CD4-positive, alpha-beta T cell treated with Interleukin-4 for 4 hours (primary cell): ENCODE measurements at places on chromosomes 11 and 22.

DNA sequence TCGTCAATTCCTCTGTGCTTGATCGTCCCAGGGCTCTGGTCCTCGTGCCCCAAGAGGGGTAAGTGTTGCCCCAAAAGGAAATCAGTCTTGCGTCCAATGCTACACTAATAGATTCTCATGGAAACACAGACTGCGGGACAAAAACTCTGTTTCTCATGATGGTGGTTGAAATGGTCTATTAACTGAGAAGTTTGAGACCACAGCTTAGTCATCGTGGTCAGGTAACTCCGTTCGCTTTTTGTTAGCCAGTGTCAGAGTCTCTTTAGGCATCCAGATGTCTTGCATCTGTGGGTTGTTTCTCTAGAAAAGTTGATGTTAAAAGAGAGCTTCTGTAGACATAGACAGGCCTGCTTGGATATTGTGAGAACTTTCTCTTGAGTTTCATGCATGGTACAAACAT is 104.6 kb upstream of the SORL1-AS1 start:
- DNase-seq = peak; percentile 48

GRCh38 chr11:73236854-73237253 is 18.8 kb downstream of the P2RY2 start:
- DNase-seq = no peak

DNA sequence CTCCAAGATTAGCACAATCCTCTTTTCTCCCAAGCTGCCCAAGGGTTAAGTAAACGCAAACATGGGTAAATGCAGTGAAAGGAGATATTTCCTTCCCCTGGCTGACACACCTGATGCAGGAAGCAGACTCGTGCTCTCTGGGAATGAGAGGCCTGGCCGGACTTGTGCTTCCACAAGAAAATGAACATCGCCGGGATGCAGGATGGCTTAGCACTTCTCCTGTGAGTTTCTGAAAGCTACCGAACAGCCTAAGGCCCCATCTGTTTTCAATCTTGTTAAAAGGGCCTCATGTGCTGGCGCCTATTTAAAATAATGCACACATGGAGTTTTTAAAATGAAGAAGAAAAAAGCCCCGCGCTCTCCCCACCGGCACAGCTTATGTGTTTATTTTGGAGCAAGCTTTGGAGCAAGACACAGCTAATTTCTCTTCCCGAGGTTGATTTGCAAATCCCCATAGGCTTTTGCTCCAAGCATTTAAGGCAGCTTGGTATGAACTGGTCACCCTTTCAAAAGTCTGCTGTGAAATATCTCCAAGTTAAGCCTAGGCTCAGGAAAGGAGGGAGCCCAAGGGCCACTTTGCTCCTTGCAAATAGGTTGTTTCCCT is 100.9 kb downstream of the SYN3 start:
- no peak for DNase-seq

DNA sequence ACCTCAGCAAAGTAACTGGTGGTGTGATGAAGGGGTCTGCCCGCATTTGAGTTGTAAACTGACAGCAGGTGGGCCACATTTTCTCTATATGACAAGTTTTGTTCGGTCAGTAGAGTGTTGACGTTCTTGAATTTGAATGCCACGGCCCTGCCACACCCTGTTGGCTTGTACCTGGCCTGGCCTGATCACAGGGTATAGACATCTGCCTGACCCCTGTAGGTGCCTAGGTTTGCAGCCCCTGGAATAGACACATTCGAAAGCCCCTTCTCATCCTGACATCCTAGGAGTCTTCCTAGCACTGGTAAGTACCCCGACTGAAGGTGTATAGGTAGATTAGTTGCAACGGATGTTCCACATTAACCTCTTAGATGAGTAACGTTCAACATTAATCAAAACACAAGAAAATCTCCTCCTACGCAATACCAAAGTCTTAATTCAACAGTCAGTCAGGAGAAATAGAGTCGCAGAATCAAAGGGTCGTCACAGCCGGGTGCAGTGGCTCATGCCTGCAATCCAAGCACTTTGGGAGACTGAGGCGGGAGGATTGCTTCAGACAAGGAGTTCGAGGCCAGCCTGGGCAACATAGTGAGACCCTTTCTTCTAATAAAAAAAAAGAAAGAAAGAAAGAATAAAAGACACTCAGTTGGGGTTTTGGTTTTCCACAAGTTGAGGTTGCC is 43.6 kb upstream of the CD5 start:
- no peak for DNase-seq

- DNase-seq = no peak
These were observed 1.5 kb downstream of the GALNT18 start for GRCh38 chr11:11620173-11620920.

DNA sequence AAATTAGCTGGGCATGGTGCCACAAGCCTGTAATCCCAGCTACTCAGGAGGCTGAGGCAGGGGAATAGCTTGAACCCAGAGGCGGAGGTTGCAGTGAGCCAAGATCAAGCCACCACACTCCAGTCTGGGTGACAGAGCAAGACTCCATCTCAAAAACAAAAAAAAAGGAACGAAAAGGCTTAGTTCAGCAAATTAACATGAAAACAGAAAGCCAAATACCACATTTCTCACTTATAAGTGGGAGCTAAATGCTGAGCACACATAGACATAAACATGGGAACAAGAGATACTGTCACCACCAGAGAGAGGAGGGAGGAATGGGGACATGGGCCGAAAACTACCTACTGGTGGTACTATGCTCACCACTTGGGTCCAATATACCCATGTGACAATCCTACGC is 38.6 kb downstream of the SCGB1A1 start:
- DNase-seq = no peak

DNA sequence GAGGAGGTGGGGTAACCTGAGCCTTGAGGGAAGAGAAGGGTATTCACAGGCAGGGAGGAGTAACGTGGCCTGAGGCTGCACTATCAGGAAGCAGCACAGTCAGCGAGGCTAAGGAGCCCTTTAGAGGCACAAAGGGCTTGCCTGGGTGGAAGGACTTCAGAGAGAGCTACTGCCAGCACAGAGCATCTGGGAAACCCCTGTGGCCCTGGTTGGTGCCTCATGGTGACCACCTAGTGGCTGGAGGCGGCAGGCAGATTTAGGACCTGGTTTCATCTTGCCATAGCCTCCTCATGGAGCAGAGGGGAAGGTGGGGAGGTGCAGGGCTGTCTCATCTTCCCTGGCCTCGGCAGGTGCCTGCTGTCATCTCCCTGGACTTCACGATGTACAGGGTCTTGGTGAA is 64.5 kb downstream of the MPPED1 start:
- no peak for DNase-seq

DNA sequence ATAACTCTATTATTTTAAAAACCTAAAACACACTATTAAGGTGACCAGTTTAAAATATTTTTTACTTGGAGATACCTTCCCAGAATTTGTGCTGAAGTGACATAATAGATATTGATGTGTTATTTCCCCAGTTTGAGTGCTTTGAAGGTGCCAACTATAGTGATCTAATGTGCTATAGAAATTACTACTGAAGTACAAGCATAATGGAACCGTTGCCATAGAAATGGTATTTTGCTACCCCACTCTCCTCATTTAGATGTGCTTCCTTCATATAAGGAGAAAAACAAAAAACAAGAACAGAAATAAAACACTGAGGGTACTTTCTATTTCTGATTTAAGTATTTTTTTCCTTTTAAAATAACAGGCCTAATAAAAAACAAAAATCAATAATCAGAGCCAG is 19.2 kb downstream of the DDI1 start:
- no peak for DNase-seq

DNA sequence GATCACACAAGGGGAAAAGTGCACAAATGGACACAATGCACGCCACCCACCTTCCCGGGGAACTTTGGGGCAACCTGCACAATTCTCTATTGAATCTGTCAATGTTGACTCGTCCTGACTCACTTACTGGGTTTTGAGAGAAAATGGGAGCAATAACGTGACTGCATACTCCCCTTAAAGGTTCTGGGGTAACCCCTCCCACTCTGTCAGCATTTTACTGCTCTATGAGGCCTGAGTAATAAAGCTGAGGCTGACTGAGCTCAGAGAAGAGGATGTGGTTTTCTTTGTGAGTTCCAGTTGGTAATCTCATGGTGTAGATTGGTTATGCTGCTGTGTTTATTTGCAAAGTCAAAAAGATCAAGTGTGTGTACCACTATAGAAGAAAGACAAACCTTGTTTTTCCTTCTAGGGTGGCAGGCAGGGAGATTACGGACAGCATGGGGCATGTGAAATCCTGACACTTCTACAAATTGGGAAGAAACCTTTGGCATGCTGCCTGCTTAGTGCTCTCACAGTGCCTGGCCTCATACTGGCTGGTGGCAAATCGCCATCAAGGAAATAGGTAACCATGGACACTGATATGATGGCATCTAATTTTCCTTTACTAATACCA is 16.1 kb upstream of the APOA1 start:
- peak; percentile 90 for DNase-seq

DNA sequence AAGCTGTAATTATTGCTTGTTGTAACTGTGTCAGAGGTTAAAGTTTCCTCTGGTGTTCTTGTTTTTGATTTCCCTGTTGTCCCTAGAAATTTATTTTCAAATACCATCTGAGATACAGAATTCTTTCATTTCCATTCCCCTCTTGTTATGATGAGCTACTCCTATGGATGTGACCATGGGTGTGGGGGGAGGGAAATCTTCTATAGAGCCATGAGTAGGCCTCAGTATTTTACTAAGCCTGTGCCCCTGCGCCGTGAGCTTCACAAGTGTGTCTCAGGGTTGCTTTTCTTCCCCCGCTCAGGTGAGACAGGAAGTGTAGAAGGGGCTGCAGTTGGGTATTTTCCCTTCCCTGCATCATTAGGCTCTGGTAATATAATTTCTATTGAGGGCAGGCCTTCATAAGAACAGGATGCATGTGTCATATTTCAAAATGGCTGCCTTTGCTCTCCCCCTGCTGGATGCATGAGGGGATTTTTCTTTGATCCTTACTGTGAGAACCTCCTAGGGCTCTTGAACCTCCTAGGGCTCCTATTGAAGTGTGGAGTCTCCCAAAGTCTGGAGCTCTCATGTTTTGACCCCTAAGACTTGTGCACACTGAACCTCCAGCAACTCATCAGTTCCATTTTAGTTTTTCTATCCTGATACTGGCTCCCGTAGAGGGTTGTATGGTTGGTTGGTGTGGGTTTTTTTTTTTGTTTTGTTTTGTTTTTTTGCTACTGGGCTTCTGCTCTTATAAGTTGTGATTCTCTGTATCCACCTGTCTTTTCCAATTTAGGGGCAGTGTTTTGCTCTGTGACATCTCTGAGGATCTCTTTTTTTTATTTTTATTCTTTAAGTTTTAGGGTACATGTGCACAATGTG is 658.2 kb downstream of the NTM start:
- no peak for DNase-seq

GRCh38 chr11:27703481-27703880 is 3.2 kb upstream of the BDNF start:
- DNase-seq = no peak

- DNase-seq = no peak
These were observed 12.8 kb upstream of the SMIM38 start for GRCh38 chr11:69142895-69143294.

DNA sequence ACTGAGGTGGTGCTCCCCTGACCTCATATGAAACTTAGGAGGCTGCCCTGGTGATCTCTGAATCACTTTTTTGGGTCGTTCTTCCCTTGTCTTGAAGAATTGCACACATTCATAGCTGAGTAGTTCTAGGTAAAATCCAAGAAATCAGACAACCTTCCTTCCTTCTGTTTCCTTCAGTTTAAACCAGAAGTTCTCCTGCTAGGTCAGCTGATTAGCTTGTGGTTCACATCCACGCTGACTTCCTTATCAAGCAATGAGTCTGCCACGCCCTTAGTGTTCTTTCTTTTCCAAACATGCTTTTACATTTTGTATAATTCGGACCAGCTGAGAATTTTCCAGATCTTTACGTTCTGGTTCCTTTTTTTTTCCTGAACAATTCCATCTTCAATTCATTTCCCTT is 892.8 kb downstream of the NTM start:
- DNase-seq = no peak

DNA sequence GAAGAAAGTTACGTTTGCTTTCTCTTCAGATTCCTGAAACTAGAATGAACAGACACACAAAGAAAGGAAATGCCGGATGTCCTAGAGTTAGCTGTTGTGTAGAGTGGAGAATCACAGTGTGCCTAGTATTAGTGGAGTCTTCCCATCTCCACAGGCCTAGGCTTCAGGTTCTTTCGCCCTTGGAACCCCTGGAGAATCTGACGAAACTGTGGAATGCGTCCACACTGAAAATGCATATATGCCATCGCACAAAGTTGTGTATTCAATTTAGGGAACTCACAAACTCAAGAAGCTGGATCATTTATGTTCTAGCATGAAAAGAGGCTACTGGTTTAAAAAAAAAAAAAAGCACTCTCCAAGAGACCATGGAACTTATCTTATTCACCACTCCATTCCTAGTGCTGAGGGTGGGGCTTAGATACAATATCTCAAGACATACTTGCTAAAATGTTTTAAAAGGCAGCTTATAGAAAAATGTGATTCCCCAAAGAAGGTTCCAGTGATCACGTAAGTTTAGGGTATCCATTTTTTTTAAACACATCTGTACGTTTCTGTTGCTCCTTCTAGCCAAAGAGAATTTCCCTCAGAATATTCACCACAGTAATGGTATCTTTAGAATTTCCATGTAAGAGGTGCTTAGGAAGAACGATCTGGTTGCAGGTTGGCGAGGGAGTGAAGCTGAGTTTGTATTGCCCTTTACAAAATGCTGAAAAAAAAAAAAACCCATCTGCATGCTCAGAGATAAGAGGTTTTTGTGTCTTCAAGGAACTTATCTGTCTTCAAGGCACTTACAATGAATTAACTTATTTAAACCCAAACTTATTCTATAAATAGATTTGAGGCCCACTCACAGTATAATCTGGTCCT is 20.0 kb downstream of the MAML2 start:
- DNase-seq = no peak

GRCh38 chr11:61866958-61867343 is 24.4 kb downstream of the FADS3 start:
- no peak for DNase-seq

- DNase-seq = no peak
These were observed 37.2 kb downstream of the MUC5B start for GRCh38 chr11:1260023-1260501.

GRCh38 chr11:64141081-64141783 is 24.7 kb downstream of the MACROD1 start:
- DNase-seq = no peak

GRCh38 chr22:49763138-49763537 is 64.5 kb downstream of the BRD1 start:
- no peak for DNase-seq

DNA sequence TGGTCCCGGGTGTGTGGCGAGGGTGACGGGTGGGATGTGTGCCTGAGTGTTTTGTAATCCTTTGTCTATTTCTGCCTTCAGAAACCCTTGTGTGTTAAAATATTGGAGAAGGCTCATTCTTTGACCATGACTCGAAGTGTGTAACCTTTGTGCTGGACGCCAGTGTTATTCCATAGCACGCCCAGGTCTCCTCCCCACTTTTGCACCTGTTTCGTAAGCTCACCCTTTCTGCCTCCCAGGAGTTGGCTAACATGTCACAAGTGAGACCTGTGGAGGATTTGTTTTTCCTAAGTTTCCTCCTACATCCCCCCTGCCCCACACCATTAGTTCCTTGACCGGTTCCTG is 382 bp downstream of the C11orf54 start:
- no peak for DNase-seq

- DNase-seq = no peak
These were observed 56.2 kb downstream of the SOX6 start for GRCh38 chr11:16299884-16300782.

GRCh38 chr11:83027794-83028193 is 43.9 kb downstream of the RAB30 start:
- DNase-seq = no peak
